Head of caudate nucleus (tissue), 42 donors: ENCODE measurements at places on chromosomes 4 and X.

GRCh38 chrX:120736989-120737388, 107.1 kb upstream of the C1GALT1C1 start:
- DNase-seq, result no peak

GRCh38 chr4:103757631-103758030, 37.8 kb upstream of the TACR3 start:
- DNase-seq, result no peak

- DNase-seq, result no peak
Measured at GRCh38 chr4:23245203-23245832, 552.6 kb downstream of the GBA3 start.

DNA sequence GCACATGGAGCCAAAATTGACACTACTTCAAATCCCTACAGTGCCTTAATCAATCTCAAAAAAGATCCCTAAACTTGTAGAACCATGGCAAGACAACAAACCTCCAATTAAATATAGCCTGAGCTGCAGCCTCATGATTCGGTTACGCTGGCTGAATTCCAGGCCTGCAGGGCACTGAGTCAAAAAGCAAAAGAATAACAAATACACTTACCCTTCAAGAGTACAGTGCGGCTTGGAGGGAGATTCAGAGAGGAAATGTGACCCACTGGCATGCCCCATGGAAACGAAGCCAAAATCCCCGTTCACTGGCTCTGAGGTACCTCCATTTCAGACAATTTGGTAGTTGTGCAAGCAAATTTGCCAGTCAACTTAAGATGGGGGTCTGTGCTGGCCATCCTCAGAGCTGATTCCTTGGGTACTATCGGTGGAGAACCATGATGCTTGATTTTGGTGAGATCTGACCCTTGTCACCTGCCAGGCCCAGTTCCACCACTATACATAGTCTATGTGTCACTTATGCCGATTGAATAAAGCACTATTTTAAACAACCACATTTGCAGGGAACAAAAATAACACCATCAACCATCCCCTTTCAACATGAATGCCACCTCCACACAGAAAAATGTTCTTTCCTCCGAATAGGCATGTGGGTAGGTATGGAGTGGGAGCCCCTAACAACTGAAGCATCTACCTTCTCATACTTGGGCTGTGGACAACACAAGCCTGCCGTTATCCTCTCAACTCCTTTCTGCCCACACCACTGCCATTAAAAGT, 2.1 kb downstream of the C4orf54 start:
- DNase-seq, result no peak

- DNase-seq, result no peak
Measured at GRCh38 chr4:173230062-173230461, 61.5 kb downstream of the GALNT7 start.

- no peak for DNase-seq
Measured at GRCh38 chr4:81102107-81102506, 71.6 kb downstream of the BMP3 start.

DNA sequence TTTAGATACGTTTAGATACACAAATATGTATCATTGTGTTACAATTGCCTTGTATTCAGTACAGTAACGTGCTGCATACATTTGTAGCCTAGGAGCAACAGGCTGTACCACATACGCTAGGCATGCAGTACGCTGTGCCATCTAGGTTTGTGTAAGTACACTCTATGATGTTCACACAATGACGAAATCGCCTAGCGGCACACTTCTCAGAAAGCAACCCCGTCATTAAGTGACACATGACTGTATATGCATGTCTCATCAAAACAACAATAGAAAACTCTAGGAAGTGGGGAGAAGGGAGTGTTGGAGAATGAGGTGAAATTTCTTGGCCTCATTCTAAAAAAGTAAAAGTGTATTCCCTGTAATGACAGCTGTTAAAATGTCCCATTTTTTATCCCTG, 32.7 kb downstream of the CCDC149 start:
- DNase-seq, result no peak

DNA sequence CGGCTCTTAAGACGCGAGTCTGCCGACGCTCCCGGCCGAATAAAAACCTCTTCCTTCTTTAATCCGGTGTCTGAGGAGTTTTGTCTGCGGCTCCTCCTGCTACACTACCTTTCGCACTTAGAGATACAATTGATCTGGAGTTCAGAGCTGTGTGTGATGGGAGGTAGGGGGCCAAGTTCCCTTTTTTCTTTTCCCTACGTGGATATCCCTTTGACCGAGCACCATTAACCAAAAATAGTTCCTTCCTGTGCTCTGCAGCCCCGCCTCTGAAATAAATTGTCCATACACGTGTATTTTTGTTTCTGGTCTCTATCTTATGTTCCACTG, 555 bp upstream of the PGM2 start:
- peak; percentile 8 for DNase-seq

GRCh38 chr4:155964016-155964891, 10.6 kb upstream of the CTSO start:
- DNase-seq, result peak; percentile 39

- DNase-seq, result no peak
Measured at GRCh38 chrX:20217271-20217670, 49.4 kb downstream of the RPS6KA3 start.

DNA sequence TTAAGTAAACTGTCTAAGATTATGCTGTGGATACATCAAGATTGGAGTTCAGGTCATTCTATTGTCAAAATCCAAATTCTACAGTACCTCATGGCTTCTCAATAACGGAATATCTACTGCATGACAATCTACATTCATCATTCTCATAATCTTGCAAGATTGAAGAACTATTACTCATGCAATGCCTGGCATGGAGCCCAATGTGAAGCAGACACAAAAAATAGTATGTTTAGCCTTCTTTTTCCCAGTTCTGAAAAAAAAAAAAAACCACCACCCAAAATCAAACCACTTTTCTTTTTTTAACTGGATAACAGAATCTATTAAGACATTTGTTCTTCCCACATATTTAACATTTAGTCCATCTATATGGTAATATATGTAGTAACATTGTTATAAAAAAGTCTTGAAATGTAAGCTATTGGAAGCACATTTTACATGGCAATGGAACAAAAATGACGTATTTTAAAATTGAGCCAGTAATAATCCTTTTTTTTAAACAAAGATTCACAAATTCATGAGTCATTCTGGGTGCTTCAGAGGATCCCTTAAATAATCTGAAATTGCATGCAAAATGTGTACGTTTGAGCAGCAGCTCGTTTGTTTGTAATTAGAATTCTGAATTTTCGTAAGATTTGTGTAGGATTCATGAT, 232.2 kb upstream of the FMR1 start:
- DNase-seq, result no peak

GRCh38 chrX:124507246-124507645, 160.9 kb downstream of the SH2D1A start:
- no peak for DNase-seq

- DNase-seq, result no peak
Measured at GRCh38 chrX:66920296-66920695, 281.4 kb upstream of the EDA2R start.

- no peak for DNase-seq
Measured at GRCh38 chr4:6313216-6313615, 43.6 kb downstream of the WFS1 start.

DNA sequence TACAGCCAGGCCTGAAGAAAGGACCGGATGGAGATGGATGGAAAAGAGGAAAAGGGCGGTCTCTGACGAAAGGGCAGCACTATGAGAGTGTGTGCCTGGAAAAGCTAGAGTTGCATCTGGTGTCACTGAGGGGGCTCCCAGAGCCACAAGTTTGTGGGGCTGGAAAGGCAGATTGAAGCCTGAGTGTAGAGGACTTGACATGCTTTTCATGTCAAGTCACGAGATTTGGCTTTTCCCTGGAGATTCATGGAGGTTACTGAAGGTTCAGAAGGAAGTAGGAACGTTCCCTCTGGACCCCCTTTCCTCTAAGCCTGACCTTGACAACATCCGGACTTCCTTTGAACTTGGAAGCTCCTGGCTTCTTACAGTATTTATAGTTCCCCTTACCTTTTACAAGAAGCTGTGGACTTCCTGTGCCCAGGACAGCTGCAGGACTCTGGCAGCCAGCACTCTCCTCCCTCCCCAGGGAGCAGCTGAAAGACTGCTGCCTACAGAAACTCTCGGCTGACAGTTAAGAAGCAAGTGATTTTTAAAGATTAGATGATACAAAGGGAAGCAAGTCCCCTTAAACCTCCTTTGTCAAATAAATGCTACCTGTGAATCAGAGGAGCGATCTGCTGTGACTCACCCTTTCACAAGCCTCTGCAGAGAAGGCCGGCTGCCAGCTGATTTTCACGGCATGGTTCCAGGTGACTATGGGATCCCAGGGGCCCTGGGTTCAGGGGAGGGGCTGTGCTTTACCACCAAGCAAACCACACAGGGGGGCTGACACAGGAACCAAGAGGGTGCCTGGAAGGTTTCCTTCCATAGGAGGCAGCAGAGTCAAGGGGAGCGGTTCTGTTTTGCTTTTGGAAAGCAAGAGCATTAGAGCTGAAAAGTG, 72.9 kb upstream of the STIM2 start:
- peak; percentile 55 for DNase-seq

DNA sequence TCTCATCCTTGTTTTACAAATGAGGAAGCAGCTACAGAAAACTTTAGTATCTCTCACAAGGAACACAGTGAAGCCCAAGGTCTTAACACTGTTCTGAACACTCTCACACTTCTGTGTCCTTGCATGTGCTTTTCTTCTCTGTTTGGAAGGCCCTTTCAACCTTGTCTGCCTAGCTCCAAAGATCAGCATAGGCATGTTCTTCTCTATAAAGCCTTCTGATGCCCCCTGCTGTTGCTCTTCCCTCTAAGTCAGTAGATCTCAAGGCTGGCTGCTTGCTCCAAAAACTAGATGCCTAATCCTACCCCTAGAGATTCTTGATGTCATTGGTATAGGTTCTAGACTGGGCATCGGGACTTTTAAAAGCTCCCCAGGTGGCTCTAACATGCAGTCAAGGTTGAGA, 5.9 kb downstream of the APOO start:
- DNase-seq, result peak; percentile 26

- DNase-seq, result no peak
Measured at GRCh38 chrX:136626237-136626636, 21.7 kb upstream of the CD40LG start.

DNA sequence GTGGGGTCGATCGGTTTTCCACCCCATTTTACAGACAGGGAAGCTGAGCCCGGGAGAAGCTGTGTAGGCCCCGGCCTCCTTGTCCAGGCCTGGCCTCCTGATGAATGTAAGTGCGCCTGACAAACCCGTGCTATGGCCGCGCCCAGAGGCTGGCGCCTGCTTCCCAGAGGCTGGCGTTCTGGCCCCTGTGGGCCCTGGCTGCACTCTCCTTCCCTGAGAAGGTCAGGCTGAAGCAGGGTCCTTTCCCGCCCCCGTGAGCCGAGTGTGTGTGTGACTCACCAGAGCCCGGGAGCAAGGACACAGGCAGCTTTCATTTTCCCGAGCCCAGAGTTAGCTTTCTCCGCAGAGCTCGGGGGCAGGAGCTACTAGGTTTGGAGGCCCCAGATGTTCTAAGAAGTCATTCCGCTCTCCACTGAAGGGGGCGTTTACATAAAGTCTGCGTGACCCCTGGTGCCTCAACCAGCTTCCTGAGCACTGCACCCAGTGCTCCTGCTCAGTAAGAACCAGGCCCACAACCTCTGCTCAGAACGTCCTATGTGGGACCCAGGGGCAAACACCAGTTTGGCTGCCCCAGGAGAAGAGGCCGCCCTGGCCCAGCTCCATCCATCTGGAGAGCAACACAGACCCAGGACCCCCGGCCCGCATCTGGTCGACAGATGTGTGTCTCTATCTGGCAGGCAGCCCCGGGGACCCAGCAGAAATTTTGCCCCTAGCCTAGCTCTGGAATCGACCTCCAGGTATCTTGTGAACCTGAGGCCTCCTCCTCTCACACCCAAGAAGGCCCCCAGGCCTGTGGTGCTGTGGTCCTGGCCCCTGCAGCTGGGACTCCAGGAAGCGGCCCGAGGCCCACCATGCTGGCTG, 13.6 kb downstream of the UVSSA start:
- DNase-seq, result no peak

- DNase-seq, result no peak
Measured at GRCh38 chr4:80461412-80461811, 125.9 kb downstream of the CFAP299 start.

DNA sequence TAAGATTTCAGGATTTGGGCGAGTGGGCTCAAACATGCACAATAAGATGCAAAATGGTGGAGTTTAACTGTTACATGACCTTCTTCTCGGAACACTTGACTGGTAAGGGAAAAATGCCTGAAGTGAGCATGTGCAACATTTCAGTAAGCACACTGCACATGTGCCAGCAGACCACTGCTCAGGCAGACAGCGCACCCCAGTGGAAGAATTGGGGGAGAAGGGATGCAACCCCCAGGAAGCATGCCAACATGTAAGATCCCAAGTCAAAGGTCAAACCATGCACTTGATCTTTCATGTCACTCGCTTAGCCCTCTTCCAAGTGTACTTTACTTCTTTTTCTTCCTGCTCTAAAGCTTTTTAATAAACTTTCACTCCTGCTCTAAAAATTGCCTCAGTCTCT, 256.3 kb downstream of the CENPC start:
- no peak for DNase-seq

- DNase-seq, result peak; percentile 64
Measured at GRCh38 chr4:3786196-3786869, 20.1 kb downstream of the ADRA2C start.

- no peak for DNase-seq
Measured at GRCh38 chrX:1231850-1232465, 19.5 kb upstream of the CRLF2 start.

DNA sequence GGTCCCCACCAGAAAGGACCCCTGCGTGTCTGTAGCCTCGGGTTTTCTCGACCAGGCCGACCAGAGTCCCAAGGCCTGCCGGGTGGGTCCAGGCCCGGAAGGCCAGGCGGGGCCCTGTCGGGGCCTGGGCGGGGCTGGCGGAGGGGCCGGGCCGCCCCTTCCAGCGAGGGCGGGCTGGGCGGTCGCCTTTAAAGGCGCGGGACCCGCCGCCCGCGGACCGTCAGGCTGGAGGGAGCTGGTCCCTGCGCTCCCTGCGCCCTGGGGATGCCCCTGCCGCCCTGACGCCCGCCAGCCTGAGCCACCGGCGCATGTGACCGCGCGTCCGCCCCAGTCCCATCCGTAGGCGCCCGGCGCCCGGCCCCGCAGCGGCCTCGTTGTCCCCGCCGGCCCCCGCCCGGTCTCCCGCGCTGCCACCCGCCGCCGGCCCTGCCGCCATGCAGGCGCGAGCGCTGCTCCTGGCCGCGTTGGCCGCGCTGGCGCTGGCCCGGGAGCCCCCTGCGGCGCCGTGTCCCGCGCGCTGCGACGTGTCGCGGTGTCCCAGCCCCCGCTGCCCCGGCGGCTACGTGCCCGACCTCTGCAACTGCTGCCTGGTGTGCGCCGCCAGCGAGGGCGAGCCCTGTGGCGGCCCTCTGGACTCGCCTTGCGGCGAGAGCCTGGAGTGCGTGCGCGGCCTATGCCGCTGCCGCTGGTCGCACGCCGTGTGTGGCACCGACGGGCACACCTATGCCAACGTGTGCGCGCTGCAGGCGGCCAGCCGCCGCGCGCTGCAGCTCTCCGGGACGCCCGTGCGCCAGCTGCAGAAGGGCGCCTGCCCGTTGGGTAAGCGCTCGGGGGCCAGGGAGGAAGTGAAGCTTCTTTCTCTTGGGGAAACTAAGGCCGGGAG, at the start of gene HTRA3:
Gene HTRA3, plus strand, starts transcription at position 220 of the 883 bp plus-strand sequence. Its CDS starts 215 bp downstream, at position 435.
- no peak for DNase-seq

- DNase-seq, result no peak
Measured at GRCh38 chr4:128813965-128814364, 4.5 kb downstream of the JADE1 start.

GRCh38 chr4:87120010-87120409, 100.4 kb downstream of the KLHL8 start:
- no peak for DNase-seq
